ENCODE measurements at places on chromosomes 5 and 9.

DNA sequence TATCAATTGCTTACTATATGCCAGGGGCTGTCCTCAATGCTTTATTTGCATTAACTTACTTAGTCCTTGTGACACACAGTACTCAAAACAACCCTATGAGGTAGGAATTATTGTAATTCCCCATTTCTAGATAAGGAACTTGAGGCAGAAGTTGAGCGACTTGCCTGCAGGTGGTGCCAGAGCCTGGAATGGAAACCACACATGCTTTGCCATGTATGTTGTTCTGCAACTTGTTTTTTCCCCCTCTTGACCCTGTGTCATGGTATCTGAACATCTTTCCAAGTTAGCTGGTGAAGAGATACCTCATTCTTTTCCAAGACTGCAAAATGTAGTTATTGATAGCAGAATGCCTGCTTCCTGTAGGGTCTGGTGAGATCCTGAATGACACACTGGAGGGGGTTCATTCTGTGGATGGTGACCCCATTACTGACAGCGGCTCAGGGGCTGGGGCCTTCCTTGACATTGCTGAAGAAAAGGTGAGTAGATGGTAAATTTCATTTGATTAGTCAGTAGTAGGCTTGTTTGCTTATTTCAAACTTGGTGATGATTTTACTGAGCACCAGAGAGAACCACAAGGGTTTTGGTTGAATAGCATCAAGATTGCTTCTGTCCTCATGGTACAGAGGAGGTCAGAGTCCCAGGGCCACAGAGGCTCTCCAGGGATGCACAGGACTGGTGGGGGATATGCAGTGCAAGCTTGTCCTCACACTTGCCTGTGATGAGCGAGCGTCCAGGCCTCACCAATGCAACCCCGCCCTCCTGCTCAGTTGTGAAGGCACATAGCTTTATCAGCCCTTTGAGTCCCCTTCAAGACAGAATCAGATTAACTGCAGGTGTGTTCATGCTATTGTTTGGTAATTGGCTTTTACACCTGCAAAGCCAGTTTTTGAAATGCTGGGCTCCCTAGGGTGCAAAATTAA is 57.0 kb downstream of the COL15A1 start:
- no peak for DNase-seq

DNA sequence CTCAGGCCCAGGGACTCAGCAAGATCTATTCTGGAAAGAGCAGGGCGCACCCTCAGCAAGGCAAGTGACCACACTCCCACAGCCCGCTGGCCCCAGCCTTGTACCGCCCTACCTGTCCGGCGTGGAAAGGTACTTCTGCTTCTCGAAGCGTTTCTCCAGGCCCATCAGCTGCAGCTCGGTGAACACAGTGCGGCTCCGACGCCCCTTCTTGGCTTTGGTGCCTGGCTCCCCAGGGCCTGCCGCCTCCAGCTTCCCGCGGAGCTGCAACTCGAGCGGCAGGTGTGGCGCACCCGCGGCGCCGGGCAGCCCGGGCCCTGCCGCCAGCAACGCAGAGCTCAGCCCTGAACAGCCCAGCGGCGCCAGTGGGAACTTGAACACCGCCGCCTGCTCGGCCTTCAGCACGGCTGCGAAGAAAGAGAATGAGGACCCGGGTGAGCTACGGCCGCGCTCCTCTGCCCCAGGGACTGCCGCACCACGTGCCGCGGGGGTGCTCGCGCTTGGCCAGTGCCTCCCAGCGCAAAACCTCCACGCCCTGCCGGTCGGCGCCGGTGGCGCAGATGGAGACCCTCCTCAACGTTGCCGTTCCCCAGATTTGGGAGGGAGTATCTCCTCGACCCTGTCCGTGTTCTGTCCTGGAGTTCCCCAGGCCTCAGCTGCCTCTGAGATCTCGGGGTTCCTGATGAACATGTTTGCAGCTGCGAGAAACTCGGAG is 2.2 kb downstream of the BARX1 start:
- DNase-seq: no peak

GRCh38 chr5:115683081-115683480 is 57.2 kb upstream of the TMED7 start:
- no peak for DNase-seq

DNA sequence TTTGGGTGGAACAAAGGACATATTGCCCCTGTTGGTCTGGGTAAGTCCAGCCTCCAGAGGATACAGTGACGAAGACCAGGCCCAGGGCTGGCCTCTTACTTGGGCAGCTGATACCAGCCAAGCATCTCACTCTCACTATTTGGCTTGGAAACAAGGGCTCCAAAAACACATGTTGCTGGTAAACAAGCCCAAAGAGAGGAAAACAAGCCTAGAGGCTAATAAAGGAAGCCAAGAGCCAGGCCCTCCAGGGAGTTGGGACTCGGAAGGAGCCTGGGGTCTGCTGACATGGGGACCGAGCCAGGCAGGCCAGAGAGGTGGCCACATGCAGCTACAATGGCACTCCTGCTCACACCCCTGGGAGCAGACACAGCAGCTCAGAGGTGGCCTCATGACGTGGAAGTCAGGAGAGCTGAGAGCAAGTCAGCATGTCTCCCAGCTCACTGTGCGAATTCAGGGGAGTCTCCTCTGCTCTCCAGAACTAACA is 5.7 kb downstream of the SPARC start:
- no peak for DNase-seq

- no peak for DNase-seq
These were observed 513.4 kb upstream of the MEF2C start for GRCh38 chr5:89396278-89396954.

DNA sequence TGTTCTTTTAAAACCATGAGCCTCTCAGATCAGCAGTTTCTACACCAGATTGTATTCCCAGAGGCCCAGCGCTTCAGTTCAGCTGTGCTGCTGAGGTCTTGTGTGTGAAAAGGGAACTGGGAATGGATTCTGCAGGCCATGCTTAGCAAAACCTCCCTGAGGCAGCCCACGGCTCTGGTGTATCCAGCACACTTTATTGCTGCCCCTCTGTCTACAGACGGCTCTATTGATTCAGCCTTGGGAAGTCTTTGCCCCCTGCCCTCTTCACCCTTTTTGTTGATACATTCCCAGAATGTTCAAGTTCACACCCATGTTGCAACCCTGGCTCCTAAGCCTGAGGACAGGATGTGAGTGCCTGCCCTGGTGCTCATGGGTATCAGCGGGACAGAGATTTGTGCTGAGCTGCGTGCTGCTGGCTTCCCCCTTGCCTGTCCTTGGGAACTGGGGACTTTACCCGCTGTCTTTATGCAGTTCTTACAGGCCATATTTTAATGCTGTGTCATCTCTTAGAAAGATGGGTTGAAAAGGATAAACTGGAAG is 37.3 kb downstream of the ARHGAP26 start:
- no peak for DNase-seq

DNA sequence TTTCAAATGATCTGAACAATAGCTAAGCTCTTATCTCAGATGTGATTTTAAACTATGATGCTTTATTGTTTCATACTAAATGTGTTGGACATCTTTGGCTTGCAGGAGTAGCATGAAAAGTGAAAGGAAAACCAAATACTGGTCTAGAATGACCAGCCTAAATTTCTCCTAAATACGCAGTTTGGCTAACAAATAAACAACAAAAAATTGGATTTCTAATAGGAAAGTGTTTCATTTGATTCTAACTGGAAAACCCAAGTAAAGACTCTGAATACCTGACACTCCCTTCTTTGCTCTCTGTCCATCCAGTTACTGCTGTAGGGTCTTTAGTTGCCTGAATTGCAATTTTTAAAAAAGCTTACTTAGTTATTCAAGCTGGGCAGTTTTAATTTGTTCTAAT is 111.7 kb upstream of the ACOT12 start:
- no peak for DNase-seq

DNA sequence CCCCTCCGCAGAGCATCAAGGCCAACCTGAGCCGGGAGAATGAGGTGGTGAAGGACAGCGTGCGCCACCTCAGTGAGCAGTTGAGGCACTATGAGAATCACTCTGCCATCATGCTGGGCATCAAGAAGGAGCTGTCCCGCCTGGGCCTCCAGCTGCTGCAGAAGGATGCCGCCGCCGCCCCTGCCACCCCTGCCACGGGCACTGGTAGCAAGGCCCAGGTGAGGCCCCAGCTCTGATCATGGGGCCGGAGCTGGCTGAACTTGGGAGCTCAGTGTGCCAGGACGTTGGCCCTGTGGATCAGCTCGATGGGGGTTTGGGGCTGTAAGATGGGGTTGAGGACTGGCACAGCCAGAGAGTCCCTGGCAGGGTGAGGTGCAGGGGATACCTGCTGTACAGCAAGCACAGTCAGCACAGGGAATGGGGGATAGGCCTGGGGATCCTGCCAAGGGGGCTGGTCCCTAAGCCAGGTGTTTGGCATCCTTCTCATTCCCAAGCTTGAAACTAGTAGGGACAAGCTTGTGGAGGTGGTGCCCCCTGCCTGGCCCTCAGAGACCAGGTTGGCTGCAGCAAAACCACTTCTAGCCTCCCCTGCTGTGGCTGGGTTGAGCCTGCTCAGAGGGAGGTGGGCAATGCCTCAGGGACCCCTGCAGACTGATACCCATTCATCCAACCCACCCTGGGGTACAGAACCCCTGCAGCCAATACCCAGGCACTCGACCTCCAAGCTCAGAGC is 22.5 kb downstream of the OLFML2A start:
- no peak for DNase-seq
